Right kidney (tissue), 9 donors: ENCODE measurements at places on chromosomes 11 and 22.

GRCh38 chr11:131413217-131413616 lies 42.8 kb downstream of the NTM start:
- DNase-seq: no peak

- DNase-seq: no peak
Observed at GRCh38 chr11:66264914-66265313, 3.5 kb upstream of the RAB1B start.

DNA sequence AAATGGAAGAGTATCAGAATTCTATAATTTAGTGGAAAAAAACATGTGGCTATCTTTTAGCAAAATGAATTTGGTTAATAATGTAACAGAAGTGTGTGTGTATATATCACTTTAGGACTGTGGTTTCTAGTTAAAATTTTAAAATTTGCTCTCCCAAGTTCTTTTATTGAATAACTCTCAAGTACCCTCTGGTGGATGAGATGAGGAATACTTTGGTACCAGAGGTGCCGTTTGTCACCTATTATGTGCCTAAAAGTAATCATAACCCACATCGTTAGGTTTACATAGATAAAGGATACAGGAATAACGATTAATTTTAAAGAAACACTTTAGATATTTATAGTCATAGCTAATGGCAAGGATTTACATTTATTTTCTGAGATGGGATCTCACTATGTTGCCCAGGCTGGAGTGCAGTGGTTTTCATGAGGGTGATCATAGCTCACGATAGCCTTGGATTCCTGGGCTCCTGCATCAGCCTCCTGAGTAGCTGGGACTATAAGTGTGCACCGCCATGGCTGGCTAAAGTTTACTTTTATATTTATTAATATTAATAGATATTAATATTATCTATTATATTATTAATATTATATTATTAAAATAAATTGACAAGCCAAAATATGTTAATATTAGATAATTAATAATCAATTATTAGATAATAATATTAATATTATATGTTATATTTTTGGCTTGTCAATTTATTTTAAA lies 66.7 kb upstream of the CAPRIN1 start:
- DNase-seq: no peak

GRCh38 chr22:24503137-24503842 lies 8.2 kb downstream of the UPB1 start:
- no peak for DNase-seq

- no peak for DNase-seq
Observed at GRCh38 chr11:61513143-61513765, 4.7 kb downstream of the LRRC10B start.

DNA sequence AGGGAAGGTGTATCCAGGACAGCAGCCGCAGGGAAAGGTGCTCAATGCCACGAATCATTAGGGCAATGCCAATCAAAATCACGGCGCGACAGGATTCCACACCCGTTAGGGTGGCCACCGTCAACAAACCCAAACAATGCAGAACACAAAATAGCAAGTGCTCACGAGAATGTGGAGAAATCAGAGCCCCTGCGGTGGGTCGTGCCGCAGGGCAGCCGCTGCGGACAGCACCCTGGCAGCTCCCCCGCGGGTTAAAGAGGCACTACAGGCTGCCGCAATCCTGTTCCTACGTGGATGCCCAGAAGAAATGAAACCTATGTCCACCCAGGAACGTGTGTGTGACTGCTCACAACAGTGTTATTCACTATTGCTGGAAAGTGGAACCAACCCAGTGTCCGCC lies 17.1 kb upstream of the TH start:
- DNase-seq: no peak

DNA sequence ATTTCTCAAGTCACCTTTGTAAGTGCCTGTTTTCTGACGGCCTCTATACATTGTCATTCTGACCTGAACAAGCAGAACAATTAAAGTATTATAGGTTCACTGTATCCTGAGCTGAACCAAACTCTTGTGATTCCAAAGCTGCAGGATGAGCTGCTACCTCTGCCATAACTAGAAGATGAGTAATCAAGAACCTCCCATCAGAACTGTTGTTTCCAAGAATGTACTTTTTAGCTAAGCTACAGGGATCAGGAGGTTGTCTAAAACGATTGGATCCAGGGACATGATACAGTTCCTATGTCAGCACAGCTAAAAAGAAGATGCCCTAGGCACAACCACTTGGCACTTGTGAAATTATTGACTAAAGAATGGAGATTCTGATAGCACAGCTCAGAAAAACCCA lies 288.4 kb upstream of the CCDC90B start:
- no peak for DNase-seq

DNA sequence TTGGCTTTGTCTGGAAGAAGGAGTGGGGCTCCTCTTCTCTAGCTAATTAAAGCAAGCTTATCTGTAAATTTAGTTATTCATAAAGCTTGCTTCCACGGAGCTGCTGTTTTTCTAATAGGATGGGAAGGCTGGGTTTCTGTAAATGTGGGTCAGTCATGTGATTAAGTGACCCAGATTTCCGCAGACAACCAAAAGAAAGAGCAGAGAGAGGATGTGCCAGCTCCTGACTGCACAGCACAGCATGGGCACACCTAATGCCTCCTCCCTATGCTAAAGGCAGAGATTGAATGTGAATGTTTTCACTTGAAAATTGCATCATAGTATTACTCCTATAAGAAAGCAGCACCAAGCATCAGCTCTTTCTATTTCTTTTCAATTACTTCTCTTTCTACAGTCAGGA lies 160.2 kb downstream of the FAT3 start:
- no peak for DNase-seq

DNA sequence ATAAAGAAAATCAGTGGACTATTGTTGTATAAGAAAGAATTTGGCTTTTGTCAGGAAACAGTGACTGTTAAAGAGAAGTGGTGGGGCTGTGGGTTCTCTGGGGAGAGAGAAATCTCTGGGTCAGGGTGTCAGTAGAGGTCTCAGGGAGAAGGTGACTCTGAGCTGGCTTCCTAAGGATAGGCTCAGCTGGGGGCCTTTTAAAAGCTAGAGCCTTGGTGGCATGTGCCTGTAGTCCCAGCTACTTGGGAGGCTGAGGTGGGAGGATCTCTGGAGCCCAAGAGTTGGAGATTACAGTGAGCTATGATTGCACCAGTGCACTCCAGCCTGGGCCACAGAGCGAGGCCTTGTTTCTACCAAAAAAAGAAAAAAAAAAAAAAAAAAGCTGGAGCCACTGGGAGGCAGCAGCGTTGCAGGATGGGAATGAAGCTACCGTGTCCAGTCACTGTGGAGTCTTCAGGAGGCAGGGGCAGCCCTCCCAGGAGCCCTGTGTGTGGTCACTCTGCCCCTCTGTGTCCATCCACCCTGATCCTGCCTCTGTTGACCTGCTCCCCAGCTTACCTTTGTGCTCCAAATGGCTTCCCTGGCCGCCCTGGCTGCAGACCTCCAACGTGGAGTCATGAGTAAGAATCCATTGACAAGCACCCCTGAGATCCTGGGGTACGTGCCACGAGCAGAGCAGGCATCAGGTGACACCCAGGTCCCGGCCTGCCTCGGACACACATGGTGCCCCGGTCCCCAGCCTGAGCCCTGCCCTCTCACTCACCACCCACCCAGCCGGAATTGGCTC lies 5.4 kb upstream of the MIF start:
- DNase-seq: no peak

DNA sequence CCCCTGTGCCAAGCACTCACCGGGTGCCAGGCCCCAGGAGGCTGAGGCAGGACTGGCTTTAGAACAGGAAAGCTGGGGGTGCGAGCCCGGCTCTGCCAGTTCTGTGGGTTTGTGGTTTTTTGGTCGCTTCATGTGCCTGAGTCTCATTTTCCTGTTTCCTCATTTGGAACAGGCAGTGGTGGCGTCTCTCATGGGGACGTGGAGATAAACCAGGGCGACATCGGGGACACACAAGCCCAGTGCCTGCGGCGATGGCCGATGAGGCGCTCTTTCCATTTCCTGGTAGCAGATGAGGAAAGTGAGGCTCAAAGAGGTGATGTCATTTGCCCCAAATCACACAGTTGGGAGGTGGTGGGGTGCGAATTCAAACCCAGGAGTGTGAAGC lies 20.8 kb upstream of the CHKA start:
- no peak for DNase-seq

GRCh38 chr22:43501878-43502277 lies 90.1 kb downstream of the MPPED1 start:
- no peak for DNase-seq

- DNase-seq: no peak
Observed at GRCh38 chr11:10495464-10495786, 40.4 kb downstream of the AMPD3 start.

GRCh38 chr11:95888439-95888838 lies 35.5 kb downstream of the MTMR2 start:
- no peak for DNase-seq

DNA sequence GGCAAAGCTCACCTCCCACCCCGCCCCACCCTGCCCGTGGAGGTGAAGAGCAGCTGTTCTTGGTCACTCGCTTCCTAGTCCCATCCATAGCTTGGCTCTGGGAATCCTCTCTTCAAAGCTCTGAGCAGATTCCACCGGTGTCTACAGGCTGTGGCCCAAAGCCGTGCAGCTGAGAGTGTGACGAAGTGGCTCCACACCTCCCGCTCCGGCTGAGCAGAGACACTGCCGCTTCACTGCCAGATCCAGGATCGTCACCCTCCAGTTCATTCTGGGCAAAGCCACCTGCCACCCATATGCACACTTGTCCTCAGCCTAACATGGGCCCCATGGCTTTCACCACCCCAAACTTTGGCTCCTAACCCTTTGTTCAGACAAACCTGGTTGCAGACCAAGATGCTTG lies 532.9 kb upstream of the B3GAT1 start:
- DNase-seq: no peak

DNA sequence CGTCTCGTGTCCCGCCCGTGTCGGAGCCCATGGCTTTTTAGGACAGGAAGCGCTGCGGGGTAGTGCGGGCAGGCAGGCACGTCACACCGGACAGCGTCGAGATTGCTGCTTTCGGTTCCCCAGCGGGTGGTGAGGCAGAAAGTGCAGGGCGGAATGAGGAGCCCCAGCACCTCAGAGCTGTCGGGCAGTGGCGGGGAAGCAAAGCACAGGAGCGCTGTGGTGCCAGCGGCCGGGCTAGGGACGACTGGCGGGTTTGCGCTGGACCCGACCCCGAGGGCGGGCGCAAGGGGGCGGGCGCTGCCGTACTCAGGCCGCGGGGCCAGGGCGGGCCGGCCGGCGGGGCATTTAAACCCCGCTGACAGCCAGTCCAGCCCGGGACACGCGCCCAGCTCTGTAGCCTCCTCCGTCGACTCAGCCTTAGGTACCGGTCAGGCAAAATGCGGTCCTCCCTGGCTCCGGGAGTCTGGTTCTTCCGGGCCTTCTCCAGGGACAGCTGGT lies at the start of gene SLC37A2:
SLC37A2 (plus strand) TSS at position 375 of the 498 bp plus-strand sequence; CDS start at position 438, 63 bp downstream.
- peak; percentile 77 for DNase-seq

DNA sequence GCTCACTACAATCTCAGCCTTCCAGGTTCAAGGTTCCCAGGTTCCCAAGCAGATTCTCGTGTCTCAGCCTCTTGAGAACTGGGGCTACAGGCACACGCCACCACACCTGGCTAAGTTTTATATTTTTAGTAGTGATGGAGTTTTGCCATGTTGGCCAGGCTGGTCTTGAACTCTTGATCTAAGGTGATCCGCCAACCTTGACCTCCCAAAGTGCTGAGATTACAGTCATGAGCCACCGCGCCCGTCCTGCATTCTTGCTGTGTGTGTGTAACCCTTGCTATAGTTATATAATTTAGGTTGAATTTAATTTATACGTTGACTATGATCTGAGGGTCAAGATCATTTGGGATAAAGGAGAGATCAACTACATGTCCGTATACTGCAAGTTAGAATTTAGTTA lies 29.3 kb upstream of the ROBO3 start:
- DNase-seq: no peak

GRCh38 chr11:128695539-128696221 lies 1.8 kb downstream of the FLI1 start:
- no peak for DNase-seq

DNA sequence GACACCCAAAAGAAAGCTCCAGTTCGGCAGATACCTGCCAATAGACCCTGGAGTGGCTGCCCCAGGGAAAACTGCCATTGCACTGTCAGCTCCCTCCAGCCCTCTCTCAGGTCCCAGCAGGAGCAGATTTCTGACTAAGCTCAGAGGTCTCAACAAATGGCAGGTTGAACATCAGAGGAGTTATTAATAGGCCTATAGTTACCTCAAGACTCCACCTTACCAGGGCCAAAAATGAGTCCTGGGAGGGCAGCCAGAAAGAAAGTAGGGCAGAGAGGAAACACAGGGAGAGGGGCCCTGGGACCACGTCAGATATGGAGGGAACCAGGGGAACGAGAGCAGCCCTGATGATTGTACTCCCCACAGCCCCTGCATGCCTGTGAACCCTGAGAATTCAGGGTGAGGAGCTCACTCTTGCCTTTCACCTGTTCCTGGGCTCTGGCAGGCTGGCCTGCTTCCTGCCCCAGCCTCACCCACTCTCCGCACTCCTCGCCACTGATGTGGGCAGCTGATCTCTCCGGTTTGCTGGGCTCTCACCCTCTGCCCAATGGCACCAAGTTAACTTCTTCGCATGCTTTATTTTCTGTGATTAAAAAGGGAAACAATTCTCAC lies 4.3 kb upstream of the RGL4 start:
- no peak for DNase-seq

- no peak for DNase-seq
Observed at GRCh38 chr22:35303029-35303624, 3.4 kb downstream of the TOM1 start.

DNA sequence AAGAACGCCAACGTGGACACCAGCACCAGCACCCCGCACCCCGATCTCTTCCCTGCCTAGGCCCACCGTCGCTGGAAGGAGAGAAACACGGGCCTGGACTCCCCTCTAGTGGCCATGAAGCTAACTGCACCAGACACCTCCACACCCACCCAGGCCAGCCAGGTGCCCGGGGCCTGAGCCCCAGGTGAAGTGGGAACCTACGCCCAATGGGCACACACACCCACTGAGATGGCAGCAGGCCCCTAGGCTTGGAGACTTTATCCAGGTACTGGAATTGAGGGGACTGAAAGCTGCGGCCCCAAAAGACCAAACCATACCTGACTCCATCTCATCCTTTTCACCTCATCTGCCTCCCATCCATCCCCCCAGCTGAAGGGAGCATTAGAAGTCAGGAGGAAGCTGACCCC lies 81.0 kb downstream of the BUD13 start:
- peak; percentile 55 for DNase-seq

DNA sequence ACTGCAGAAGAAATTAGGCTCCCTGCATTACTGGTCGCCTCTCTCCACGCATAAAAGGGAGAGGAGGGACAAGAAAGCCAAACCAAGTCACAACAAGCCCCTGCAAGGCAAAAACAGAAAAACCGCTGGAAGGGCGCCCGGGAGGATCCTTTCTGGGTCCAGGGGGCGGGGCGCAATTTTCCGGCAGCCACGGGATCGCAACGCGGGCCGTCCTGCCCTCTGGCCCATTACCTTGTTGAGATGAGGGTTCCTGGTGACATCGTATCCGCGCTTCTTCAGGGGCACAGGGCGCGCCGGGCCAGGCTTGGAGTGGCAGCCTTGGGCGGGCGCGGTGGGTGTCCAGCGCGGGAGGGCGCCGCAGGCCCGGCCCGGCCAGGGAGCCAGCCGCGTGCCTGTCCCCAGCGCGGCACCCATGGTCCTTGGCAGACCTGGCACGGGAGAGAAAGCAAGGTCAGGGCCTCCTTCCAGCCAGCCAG lies 847 bp downstream of the ME3 start:
- no peak for DNase-seq
